ENCODE measurements at places on chromosomes 4 and X. TPM values are rescaled to one million over a fixed set of nuclear protein-coding genes. Genes with fewer than 3 reads are reported as not detected.
A peak's percentile ranks its signal among the peaks of the same experiment; 100 is the strongest.

DNA sequence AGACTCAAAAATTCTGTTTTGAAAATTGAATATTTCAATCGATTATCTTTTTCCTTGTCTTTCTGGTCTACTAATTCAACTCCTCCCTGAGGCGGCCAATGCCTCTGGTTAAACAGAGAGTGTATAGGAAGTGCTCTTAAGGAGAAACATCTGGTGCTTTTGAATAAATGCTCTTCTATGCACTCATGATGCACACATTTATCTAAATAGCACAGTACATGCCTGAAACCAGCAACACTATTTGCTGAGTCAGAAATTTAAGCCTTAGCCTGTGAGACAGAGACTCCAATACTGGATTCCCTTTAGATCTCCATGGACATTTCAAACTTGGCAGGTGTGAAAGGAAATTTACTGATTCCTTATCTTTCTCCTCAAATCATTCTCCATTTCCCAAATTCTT lies 118.6 kb downstream of the SLIT2 start:
- no peak for DNase-seq

DNA sequence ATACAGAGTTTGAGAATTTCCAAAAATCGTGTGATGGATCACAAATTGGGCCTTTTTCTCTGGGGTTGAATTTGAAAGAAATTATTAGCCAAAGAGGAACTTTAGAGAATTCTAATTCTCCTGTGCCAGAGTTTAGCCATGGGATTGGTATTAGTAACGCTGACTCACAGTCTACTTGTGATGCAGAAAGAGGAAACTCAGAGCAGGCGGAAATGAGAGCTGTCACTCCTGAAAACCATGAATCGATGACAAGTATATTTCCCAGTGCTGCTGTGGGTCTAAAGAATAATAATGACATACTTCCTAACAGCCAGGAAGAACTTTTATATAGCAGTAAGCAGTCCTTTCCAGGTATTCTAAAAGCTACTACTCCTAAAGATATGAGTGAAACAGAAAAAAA lies 64.9 kb downstream of the N4BP2 start:
- no peak for DNase-seq

- no peak for DNase-seq
These were observed 353.3 kb downstream of the ARHGAP24 start for GRCh38 chr4:85828027-85828890.

- peak; percentile 23 for DNase-seq
These were observed 6.0 kb downstream of the SLC2A9 start for GRCh38 chr4:10015140-10015753.

- no peak for DNase-seq
These were observed 62.8 kb upstream of the DIAPH2 start for GRCh38 chrX:96621811-96622210.

GRCh38 chrX:29617276-29617675 lies 598.1 kb upstream of the MAGEB2 start:
- DNase-seq, result no peak

GRCh38 chrX:108090491-108091263 lies 665 bp downstream of the PSMD10 start:
- DNase-seq, result no peak

- DNase-seq, result no peak
These were observed 2362.4 kb upstream of the TENM3 start for GRCh38 chr4:179880756-179881155.

- DNase-seq, result no peak
These were observed 52.7 kb downstream of the DCLK2 start for GRCh38 chr4:150130933-150131332.

GRCh38 chr4:2320746-2321145 lies 58.8 kb upstream of the MXD4 start:
- DNase-seq, result no peak

DNA sequence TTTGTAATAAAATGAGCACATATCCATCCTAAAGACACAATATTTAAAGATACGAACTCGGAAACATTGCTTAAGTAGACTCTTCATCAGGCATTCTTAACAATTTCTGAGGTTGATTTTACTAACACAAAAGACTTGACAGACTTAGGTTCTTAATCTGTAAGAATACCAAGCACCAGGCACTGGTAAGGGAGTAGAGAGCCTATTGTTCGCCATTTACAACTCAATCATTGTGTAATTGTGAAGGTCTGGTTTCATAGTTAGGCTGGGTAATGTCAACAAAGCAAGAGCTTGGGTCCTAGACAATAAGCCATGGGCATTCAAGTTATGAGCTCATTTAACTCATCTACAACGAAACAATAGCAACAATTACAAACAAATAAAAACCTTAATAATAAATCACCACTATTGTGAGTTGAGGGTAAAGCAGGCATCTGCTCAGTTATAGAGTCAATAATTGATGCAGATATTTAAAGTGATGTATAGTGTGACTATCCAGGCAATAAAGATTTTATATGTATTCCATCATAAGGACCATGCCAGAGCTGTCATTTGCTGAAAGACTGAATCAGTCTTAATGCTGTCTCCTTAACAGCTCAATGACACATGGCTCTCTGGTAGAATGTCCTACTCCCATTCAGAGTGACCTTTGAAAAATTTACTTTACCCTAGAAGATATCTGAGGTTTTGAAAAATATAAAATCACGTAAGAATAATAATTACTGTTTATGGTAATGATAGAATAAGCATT lies 664.0 kb upstream of the PCDH7 start:
- no peak for DNase-seq

DNA sequence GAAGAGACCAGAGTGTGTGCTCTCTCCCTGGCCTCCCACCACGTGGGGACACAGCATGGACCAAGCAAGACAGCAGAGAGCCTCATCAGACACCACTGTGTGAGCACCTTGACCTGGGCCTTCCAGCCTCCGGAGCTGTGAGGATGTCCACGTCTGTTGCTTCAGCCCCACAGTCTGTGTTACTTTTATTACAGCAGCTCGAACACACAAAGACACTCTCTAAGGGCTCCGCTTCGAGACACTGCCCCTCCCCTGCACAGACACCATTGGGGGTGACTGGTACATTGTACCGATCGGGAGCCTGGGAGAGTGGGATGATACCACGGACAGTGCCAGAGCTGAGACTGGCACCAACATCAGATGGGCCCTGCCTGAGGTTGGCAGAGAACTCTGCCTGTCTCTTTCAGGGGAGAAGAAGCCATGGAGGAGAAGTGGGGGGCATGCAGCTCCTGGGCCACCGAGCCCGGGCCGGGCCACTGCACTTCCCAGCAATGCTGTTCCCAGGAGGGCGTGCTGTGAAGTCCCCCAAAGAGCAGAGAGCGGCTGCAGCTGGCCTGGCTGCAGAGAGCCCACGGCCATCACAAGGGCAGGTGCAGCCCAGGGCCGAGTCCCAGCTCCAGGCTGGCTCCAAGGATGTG lies 48.1 kb upstream of the HMX1 start:
- DNase-seq, result no peak

GRCh38 chr4:120839974-120840751 lies 82.4 kb downstream of the PRDM5 start:
- DNase-seq, result no peak

- no peak for DNase-seq
These were observed 14.0 kb upstream of the GPKOW start for GRCh38 chrX:49137492-49137891.

DNA sequence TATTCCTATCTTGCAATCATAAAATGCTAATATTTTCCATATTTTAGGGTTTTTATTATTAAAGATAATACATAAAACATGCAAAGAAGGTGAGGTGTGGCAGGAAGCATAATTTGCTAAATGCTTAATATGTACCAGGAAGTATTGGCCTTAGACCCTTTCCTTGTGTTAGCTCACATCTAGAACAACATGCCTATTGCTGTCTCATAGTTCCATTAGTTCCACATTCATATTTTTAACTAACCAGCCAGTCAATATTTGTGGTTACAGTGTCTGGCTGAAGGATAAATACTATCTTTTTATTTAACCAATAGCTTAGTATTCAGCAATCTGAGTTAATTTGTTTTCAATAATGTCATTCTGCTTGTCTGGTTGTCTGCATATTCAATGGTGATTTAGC lies 432.6 kb downstream of the INPP4B start:
- no peak for DNase-seq

- DNase-seq, result peak; percentile 6
These were observed 293.2 kb downstream of the UNC5C start for GRCh38 chr4:95255396-95256107.

DNA sequence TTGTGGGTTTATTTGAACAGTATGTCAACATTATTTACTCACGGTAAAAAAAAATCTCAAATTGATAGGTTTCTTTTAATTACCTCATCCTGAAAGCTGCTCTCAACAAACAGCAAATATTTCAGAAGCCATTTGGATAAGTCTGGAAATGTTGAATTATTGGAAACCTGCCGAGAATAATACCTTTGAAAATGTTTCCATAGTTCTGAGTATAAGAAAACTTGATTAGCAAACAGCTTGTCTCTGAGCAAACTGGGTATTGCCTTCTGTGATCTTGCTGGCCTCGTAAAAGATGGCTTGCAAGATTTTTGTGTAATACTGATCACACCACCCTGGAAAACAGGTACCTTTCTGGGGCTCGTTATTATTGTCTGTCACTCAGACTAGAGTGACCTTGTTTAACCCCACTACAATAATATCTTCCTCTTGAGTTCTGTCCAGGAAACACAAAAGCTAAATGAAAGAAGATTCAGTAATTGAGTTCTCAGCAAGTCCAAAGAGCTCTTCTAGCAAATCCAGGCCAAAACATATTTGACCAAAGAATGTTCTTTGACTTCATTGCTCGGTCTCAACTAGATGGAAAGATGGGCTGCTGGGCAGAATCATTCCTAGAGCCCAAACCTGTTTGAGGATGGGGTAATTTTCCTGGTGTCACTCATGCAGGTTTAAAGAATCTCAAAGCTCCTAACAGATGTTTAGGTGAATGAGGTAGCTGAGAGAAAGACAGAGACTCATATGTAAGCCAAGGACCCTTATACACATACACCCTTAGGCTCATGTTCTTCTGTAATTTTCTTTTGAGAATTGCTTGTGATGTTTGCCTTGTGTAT lies 255.6 kb upstream of the JADE1 start:
- DNase-seq, result no peak

- DNase-seq, result no peak
These were observed 112.6 kb upstream of the TBL1X start for GRCh38 chrX:9352243-9352642.

DNA sequence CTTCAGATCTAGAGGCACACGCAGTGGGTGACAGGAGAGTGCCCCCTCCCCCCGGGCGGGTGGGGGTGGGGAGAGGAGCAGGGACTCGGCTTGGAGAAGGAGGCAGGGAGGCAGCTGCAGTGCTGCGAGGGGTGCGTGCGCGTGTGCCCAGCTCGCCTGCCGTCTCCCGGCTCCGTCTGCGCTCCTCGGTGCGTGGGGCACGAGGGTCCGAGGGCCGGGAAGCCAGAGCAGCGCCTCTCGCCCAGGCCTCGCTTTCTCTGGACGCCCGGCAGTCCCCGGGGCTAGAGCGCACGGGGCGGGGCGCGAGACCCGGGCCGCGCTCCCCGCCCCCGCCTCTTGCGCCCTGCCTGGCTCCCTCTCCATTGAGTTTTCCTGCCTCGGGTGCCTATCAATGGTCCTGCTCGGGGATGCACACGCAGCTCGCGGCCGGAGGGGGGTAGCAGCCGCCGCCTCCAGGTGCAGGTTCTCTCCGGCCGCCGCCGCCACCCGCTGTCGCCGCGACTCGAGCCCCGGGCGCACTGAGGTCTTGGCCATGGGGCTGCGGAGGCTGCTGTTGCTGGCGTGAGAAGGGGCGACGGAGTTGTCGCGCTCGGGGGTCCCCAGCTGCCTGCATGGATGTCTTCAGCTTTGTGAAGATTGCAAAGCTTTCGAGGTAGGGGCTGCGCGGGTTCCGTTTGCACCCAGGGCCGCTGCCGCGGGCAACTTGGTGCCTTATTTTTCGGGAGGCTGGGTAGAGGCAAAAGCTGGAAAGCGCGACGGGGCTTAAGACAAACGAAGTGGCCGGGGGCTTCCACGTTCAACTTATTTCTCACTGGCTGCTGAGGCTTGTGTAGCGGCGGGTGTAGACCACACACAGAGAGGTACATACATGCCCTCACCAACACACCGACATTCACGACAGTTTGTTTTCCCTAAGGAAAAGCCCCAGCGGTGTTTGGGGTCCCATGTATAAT lies at the start of gene FRMPD4:
Gene FRMPD4 (plus strand): TSS at position 113 of the 953 bp plus-strand sequence. CDS start 499 bp downstream, at position 612.
- peak; percentile 13 for DNase-seq

DNA sequence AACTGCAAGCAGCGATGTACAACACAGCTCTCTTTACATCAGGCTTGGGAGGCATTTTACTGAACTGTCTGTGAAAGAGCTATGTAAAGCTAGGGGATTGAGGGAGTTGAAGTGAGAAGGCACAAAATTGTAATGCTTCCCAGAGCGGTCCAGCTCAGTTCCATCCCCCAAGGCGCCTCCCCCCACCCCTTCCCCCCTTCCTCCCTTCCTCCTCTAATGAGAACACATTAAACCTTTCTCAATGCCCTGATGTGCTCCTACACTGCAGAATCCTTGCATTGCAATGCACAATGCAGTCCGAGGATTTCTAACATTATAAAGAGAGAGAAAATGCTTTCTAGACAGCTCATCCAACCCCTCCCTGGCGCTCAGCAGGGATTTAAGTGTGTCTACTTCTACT lies 73.9 kb downstream of the CXXC4 start:
- DNase-seq, result no peak

DNA sequence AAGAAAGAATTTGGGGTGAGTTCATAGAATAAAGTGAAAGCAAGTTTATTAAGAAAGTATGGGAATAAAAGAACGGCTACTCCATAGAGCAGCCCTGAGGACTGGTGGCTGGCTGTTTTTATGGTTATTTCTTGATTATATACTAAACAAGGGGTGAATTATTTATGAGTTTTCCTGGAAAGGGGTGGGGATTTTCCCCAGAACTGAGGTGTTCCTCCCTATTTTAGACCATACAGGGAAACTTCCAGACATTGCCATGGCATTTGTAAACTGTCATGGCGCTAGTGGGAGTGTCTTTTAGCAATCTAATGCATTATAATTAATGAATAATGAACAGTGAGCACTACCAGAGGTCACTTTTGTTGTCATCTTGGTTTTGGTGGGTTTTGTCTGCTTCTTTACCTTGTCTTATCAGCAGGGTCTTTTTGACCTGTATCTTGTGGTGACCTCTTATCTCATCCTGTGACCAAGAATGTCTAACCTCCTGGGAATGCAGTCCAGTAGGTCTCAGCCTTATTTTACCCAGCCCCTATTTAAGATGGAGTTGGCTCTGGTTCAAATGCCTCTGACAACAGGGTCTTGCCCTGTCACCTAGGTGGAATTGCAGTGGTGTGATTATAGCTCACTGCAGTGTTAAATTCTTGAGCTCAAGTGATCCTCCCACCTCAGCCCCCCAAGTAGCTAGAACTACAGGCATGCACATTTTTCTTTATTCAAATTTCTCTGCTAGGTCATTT lies 27.1 kb downstream of the RAPGEF2 start:
- DNase-seq, result no peak

GRCh38 chr4:161714022-161714751 lies 449.6 kb downstream of the FSTL5 start:
- DNase-seq, result no peak

Gene SYN1
- total RNA-seq, result 17.5 TPM

Gene APBB2
- total RNA-seq, result 78.5 TPM

Gene AKAP14
- total RNA-seq, result 1.4 TPM

Gene MTTP
- total RNA-seq, result 3.4 TPM

Gene COL4A6
- 4.2 TPM for total RNA-seq

Gene DTHD1
- total RNA-seq, result 0.94 TPM

Gene ZCCHC18
- 12.0 TPM for total RNA-seq

Gene EXOSC9
- 29.3 TPM for total RNA-seq

Gene TRO
- total RNA-seq, result 76.1 TPM

Gene F8A1
- total RNA-seq, result 0.47 TPM

Gene BEND2
- total RNA-seq, result under 0.01 TPM
